ENCODE measurements at places on chromosomes 4 and X.

GRCh38 chr4:145602129-145602760, 16.9 kb upstream of the MMAA start:
- no peak for DNase-seq

DNA sequence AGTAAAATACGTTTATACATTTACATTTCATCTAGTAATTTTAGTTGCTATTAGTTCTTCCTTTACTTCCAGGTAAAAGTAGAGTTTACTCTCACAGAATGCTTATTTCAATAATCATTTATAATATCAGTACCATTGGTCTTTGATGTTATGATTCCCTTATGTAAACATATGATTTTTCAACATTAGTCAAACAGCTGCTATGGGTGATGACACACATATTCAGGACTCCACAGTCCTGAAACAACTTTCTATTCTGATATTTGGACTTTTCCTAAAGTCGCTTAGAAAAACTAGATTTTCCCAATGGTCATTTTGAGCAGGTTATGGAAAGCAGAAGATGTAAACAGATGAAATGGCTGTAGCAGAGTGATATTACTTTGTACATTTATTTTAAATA, 369.8 kb downstream of the UNC5C start:
- no peak for DNase-seq

- no peak for DNase-seq
Observed at GRCh38 chr4:128978985-128979384, 114.4 kb downstream of the SCLT1 start.

- no peak for DNase-seq
Observed at GRCh38 chrX:54089191-54089590, 44.9 kb upstream of the PHF8 start.

DNA sequence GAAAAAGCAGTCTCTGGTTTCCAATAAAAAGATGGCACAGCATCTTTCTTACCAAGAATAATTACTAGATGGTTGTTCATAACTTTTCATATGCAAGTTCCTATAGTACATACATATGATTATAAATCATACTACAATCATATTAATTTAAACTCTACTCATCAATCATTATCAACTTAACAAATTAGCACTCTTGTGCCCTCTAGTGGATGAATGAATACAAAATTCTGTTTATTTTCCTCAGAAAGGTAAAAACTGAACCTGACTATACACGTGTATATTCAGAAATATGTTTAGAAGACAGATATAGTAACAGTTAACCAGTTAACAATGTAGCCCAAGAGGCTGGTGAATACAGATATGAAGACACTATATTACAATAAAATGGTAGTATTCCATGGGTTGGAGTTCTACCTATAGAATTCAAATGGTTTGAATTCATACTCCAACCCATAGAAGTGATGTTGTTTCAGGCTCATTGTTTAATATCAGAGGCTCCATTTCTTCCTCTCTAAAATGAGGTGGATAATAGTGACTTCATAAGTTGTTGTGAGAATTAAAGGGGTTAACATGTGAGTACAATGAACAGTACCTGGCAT, 100.0 kb downstream of the ADAMTS3 start:
- no peak for DNase-seq

DNA sequence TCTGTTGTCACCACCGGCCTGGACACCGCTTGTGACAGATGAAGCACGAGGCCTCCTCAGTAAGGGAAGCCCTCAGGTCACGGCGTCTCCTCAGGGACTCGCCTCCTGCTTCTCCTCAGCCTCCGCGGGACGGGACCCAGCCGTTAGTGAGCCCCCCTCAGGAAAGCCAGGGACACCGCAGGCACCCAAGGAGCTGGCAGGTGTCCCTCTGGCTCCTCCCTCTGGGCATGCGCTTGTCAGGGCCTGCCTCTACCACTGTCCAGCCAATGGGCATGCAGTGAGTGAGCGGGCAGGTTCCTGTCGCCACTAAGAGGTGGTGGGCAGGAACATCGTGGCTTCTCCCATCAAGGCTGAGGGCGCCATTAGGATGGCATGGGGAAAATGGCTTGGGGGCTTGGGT, 23.5 kb upstream of the CT55 start:
- DNase-seq, result no peak

DNA sequence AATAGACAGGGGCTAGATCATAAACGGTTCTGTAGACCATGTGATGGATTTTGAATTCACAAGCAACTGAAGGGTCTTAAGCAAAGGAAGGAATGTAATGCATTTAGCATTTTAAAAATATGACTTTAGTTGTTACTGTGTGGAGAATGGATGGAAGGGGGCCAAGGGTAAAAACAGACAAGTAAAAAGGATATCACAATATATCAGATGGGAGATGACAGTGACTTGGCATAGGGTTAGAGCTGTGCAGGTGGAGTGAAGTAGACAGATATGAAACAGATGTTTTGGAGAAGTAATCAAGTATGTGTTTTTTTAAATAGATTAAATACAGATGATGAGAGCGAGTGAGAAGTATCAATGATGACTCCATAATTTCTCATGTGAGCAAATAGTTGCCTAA, 1116.0 kb upstream of the TENM3 start:
- DNase-seq, result no peak

- no peak for DNase-seq
Observed at GRCh38 chr4:57071326-57071725, 38.9 kb downstream of the IGFBP7 start.

DNA sequence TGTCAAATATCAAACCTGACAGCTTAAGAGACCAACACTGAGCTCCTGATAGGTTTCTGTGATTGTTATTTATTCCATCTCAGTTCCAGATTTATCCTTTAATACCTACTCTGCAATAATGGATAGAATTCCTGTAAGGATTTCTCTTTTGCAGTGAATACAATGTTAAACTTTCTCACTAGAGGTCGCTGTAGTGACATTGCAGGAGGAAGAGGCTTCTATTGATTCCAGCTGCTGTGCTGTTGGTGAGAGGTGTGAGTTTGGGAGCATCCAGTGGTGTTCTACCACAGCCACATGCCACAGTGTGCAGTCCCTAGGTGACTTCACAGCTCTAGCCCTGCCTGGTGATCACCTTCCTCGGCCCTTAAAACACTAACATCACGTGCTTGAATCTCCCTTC, 34.6 kb upstream of the DCAF8L2 start:
- no peak for DNase-seq

DNA sequence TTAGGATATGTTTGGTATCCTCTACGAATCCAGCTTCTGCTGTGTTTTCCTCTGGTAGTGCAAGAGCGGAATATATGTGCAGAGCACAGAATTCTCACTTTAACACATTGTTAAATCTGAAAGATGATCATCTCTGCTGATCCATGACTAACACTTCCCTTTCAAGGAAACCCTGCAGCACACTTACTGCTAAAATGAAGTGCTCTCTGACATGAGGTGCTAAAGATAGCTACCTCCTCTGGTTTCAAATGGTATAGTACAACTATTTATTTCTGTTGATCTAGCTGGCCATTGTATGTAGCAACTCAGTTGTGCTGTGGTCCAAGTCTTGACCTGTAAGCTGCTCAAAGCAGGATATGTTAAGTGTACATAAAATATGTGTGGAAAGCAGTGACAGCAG, 162.4 kb upstream of the FMR1 start:
- no peak for DNase-seq

GRCh38 chr4:147791341-147791740, 59.5 kb downstream of the ARHGAP10 start:
- DNase-seq, result no peak

DNA sequence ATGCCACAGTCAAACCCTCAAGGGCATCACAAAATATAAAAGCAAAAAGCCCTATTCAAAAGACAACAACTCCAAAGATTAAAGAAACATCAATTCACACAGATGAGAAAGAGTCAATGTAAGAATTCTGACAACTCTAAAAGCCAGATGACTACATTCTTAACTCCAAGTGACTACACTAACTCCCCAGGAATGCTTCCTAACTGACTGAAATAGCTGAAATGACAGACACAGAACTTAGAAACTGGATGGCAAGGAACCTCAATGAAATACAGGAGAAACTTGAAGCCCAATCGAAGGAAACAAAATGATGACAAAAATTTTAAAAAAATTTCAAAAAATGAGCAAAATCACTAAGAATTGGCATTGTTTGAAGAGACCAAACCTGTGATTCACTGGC, 1047.6 kb upstream of the PCDH10 start:
- DNase-seq, result no peak

DNA sequence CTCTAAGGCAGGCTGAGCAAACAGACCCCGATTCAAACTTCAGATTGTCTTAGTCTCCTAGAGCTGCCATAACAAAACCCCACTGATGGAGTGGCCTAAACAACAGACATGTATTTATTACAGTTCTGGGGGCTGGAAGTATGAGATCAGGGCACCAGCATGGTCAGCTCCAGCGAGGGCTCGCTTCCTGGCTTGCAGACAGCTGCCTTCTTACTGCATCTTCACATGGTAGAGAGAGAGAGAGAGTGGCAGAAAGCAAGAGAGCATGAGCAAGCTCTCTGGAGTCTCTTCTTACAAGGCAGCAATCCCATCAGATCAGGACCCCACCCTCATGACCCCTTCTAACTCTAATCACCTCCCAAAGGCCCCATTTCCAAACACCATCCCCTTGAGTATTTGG, 22.3 kb upstream of the SORCS2 start:
- DNase-seq, result no peak

GRCh38 chr4:71752383-71753042, 31.4 kb downstream of the GC start:
- DNase-seq, result no peak

GRCh38 chr4:54318904-54319303, 89.8 kb downstream of the PDGFRA start:
- no peak for DNase-seq

- DNase-seq, result no peak
Observed at GRCh38 chr4:23500894-23501449, 388.9 kb downstream of the PPARGC1A start.

DNA sequence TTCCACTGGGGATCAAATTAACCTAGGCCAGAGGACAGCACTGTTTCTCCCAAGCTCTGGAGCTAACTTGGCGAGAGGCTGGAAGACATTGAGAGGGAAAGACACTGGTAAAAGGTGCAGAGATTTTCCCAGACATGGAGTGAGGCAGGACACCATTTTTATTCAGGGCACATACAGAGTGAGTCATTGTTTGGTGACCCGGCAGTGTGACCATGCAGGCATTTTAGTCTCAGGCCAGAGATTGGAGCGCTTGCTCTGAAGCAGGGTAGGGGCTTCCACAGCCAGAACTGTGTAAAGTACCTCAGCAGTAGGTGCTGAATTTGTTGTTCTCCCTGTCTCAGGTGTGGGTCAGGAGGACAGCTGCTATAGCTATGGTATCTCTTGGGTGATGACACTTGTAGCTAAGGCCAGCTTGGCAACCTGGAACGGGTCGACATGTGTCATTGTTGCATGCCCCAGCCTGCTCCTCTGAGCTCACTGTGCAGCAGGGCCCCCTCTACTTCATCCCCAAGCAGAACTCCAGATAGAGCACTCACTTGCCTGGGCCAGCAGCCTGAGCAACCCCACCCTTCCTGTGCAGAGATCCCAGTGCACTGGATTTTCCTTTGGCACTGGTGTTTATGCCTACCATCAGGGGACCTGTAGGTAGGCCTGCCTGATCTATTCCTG, 79.8 kb upstream of the ATP8A1 start:
- DNase-seq, result peak; percentile 3
